Activated T-cell treated with anti-CD3 and anti-CD28 coated beads for 48 hours (primary cell): ENCODE measurements at places on chromosomes 16 and 17.

GRCh38 chr16:19687279-19687678, 30.7 kb downstream of the KNOP1 start:
- no peak for DNase-seq

GRCh38 chr16:8907096-8907495, 24.9 kb downstream of the LITAFD start:
- no peak for DNase-seq

GRCh38 chr16:29012913-29013553, 28.2 kb downstream of the LAT start:
- DNase-seq = no peak

- no peak for DNase-seq
These were observed 35.9 kb upstream of the ACSM2B start for GRCh38 chr16:20611975-20612481.

- no peak for DNase-seq
These were observed 56.8 kb downstream of the SLC47A1 start for GRCh38 chr17:19590451-19590850.
